ENCODE measurements at places on chromosomes 12 and 14. TPM values are rescaled to one million over a fixed set of nuclear protein-coding genes. Genes with fewer than 3 reads are reported as not detected.
A peak's percentile ranks its signal among the peaks of the same experiment; 100 is the strongest.

DNA sequence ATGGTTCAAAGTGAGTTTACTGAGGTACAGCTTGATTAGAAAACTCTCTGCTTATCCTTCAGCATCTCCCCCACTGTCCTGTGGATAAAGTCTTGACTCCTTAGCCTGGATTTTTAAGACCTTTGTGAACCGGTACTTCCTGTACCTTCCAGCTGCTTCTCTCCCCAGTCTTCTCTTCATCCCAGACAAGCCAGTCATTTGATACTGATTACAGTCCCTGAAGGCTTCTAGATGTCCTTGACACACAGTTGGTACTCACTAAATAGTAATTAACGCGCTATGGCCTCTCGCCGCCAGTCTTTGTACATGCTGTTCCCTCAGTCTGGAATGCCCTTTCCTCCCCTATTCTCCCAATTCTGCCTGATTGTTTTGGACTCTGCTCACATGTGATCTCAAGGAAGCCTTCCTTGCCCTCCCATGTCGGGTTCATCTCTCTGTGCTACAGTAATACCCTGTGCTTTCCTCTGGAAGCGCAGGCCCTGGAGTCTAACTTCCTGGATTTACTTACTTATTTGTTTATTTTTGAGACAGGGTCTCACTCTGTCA is 50.6 kb upstream of the PTGR2 start:
- no peak for DNase-seq

- DNase-seq = no peak
Measured at GRCh38 chr12:25730489-25731349, 177.6 kb upstream of the LMNTD1 start.

DNA sequence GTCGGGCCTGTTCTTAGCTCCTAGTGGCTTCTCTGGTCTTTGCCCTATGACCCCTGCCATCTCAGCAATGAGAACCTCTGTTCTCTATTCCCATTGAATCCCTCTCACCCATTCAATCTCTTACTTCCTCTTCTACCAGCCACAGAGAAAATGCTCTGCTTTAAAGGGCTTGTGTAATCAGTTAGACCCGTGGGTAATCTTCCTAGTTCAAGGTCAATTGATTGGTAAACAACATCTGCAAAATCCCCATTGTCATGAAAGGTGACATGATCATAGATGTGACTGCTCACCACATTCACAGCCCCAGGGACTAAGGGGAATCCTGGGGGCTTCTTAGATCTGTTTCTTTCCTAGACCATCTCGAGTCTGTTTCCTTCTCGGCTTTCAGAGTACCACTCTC is 7.2 kb upstream of the CCDC197 start:
- DNase-seq = no peak

- peak; percentile 1 for DNase-seq
Measured at GRCh38 chr14:81991998-81992397, 458.3 kb upstream of the SEL1L start.

DNA sequence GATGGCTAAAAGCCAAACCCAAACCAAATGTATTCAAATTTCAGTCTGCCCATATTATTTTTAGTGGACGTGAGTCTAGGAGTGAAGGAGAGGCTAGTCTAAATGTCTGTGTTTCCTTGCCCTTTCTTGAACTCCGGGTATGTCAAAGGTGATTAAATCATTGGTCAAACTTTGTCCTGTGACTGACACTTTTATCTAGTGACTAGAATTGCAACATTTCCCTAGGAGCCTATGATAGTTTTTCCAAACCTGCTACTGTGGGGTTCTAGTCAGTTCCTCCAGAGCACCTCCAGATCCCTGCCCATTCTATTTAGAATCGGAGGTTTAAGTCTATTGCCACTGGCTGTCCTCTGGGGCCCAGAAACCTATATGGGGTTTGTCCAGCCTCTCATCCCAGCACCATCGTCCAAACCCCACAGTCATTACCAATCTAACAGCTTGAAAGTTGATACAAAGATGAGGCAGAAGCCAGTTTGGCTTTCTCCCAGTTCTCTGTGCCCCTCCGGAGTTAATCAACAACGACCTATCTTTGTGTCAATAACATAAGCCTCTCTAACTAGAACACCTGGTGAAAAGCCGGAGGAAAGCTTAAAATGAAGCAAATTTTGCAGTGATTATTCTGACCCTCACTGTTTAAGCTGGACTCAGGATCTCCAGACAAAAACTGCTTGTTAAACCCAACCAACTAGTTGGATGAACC is 306.7 kb downstream of the ZFP36L1 start:
- peak; percentile 30 for DNase-seq

- DNase-seq = no peak
Measured at GRCh38 chr12:94143438-94143837, 4.9 kb upstream of the PLXNC1 start.

- no peak for DNase-seq
Measured at GRCh38 chr12:106771425-106771824, 3.1 kb upstream of the RIC8B start.

GRCh38 chr12:127685491-127685890 is 581.5 kb upstream of the TMEM132C start:
- DNase-seq = no peak

DNA sequence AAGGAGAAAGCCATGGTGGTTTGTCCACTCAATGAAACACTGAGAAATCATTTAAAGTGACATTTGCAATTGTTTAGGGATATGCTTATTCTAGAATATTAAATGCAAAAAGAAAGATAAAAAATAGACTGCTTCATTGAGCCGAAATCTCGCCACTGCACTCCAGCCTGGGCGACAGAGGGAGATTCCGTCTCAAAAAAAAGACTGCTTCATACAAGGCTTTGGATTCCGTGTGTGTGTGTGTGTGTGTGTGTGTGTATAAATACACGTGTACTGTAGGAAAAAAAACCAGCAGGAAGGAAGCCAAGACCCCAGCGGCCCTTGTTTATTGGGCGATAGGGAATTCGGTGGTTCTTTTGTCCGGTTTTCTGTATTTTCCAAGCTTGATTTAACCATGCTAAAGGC is 3.2 kb upstream of the ZNF839 start:
- peak; percentile 36 for DNase-seq

DNA sequence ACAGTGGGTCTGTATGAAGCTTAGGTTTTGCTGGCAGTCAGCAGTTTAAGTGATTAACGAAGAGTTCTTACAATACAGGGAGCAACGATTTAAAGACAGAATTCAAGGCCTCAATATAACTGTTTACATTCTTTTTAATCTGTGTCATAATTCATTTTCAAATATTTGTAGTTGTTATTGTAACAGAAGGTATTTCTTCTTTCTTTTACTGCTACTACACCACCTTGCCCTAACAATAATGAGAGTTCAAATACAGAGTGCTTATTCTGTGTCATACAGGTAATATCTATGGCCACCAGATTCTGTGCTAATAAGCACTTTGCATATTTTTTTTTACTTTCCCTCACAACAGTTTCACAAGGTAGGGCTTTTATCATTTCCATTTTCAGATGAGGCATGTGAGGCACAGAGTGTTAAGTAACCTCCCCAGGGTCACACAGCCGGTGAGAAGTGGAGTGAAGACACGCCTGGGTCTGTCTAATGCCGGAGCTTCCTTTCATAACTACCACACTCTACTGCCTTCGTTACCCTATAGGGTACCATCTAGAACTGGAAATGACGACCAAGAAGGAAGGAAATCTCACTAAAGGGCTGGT is 81.9 kb downstream of the PELI2 start:
- DNase-seq = no peak

DNA sequence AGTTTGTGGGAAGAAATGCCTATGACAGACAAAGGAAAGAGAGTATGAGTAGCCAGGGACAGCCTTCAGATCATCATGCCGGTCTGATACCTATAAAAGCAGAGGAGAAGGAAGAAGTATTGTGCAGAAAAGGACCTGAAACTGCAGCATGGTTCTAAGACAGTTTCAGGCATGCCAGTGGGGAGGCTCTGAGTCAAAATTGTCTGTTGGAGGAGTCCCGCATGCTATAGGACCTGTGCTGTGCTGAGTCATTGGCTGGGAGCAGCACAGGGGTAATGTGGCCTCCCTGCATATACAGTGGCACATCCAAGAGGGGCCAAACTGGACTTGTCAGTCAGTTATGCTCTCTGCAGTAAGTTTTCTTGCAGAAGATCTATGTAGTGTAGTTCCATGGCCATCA is 40.7 kb downstream of the NEUROD4 start:
- no peak for DNase-seq

GRCh38 chr12:59164226-59164625 is 243.9 kb upstream of the LRIG3 start:
- DNase-seq = peak; percentile 36

DNA sequence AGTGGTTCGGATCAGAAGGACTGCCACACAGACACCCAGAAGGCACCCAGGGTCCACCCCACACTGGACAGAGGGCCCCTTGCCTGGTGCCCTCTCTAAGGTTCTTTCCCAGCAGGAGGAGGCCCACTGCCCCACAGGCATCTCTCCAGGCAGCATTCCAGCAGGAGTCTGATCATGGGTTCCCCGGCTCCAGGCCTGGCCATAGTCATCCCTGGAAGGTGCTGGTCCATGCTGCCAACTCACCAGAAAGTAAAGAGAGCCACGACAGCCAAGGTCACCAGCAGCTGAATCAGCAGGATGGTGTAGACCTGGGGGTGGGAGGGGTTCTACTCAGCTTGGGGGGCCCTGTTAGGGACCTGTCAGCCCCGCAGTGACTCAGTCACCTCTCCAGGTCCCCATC is 6.4 kb downstream of the FAIM2 start:
- no peak for DNase-seq

DNA sequence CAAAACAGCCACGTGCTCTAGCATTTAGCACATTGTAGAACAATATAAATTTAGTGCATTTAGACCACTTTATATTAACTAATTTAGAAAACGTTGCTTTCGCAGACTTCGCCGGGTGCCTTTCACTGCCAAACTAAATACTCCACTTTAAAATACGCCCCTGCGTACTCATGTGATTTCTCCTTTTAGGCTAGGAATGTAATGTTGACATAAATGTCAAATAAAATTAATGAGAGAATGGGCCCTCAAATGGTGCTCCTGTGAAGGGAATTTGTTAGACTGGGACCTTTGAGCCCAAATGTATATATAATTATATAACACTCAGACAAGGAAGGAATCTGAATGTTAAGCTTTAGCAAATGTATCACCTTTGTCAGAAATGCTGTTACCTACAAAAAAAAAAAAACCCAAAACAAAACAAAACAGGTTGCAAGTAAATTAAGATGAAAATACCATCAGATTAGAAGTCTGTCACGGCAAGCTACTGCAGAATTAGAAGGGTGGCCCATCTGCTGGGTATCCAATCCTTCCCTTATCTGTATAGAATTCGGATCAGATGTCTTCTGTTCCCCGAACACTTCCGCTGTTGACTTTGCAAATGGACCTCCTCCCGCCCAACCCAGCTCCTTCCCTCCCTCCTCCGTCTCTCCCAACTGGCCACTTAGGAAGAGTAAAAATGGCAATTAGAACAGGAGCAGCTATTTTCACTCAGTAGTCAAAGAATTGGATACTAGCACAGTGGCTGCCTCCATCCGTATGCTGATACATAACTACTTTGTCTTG is 159.3 kb upstream of the FOXN3 start:
- no peak for DNase-seq

GRCh38 chr12:1877169-1877878 is 41.1 kb downstream of the CACNA2D4 start:
- no peak for DNase-seq

- no peak for DNase-seq
Measured at GRCh38 chr12:5556033-5556614, 124.2 kb downstream of the NTF3 start.

DNA sequence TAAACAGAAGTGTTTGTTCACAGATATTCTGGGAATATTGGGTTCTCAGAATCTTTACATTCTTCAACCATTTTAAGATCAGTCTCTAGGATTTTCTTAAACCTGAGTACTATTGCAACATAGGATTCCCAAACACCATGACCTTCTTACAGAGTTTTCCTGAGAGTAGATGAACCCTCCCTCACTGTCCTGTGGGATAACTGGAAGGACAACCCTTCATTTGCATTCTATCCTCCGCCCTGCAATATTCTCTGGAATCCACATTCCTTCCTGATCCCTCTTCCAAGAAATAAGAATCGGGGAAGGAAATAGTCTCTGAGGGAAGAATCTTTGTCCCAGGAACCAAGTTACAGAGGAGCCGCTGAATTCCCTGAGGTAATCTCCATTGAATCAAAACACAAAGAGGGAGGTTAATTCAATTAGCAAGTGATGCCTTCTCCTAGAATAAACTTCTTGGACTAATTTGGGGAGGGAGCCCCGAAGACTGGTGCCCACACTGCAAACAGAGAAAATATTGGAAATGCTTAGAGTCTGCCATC is 99.8 kb upstream of the MBIP start:
- no peak for DNase-seq

GRCh38 chr14:61481701-61482100 is 160.3 kb downstream of the PRKCH start:
- no peak for DNase-seq

DNA sequence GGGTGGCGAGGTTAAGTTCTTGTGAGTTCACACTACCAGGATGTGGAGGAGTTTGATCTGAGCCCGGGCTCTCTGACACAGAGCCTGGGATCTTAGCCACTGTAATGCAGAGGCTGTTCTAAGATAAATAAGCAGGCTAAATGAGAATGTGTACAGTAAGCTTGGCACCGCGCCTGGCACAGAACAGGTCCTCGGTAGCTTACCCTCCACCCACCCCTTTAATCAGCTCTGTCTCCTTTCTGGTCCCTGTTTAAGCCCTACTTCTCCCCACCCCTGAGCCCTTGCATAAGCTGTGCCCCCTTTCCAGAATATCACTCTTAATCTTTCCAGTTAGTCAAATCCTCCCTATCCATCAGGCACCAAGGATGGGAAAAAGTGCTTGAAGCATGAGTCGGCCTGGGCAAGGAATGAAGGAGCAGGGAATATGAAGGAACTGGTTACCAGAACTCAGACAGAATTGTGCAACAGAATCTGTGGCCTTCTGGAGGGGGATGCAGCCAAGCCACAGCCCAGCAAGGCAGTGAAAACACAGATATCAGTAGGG is 32.8 kb upstream of the CMKLR1 start:
- DNase-seq = peak; percentile 17

GRCh38 chr14:53871951-53872350 is 84.7 kb downstream of the BMP4 start:
- DNase-seq = peak; percentile 54

DNA sequence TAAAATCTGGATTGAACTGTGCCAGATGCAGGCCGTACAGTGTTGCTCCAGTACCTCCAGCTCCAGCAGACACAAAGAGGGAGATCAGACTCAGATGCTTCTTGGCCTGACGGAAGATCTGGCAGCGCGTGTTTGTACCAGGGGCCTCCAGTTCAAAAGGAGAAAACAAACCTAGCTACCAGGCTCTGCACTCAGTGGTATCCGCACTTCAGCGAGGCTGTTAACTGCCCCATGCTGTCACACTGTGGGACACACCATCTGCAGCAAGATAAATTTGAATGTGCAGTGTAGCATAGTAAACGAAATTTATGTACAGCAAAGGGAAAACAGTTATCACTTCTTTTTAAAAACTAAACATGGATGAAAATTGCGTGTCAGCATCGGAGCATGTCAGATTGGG is 5.1 kb downstream of the DYNC1H1 start:
- no peak for DNase-seq

PRH2 gene
- not detected for total RNA-seq

SERPINA1 gene
- 32.1 TPM for total RNA-seq

TC2N gene
- 18.4 TPM for total RNA-seq

CCDC197 gene
- total RNA-seq = not detected

PTHLH gene
- total RNA-seq = 0.40 TPM

OAS1 gene
- total RNA-seq = 24.8 TPM

PLCZ1 gene
- total RNA-seq = 0.69 TPM

TCL1A gene
- total RNA-seq = not detected

RND1 gene
- total RNA-seq = 17.4 TPM

All from renal cortical epithelial cell (primary cell).